ENCODE measurements at places on chromosomes 16 and 17. TPM values are rescaled to one million over a fixed set of nuclear protein-coding genes. Genes with fewer than 3 reads are reported as not detected.

GRCh38 chr17:72950242-72950931 lies 142.1 kb downstream of the SLC39A11 start:
- no peak for DNase-seq

The RHBDL3 gene
- total RNA-seq = 3.4 TPM

The GAST gene
- not detected for total RNA-seq

GRCh38 chr17:43212641-43213490 lies 1.2 kb downstream of the TMEM106A start:
- no peak for DNase-seq

DNA sequence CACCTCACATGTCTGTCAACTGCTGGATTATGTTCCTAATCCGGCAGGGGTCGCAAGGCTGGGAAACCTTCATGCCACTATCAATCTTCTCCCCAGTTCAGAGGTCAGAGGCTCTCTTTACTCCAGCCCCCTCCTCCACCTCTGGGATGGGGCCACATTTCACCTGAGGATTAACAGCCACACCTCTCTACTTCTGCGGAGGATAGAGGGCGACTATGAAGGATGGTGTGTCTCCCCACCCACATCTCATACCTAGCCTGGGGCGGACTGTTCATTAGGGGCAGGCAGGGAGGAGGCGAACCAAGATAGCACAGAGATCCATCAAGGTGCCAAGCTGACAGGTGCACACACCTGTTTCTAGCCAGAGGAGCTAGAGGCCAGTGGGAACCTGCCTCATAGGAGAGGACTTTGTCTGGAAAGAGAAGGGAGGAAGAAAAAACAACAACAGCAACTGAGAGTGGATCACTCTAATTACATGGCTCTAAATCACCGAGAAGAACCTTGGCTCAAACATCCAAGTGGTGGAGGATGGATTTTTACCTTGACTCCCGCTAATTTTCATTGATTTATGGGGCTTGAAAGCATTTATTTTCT lies 41.9 kb upstream of the SKAP1 start:
- no peak for DNase-seq

The LRRC45 gene
- 5.3 TPM for total RNA-seq

- DNase-seq = no peak
Observed at GRCh38 chr17:65193716-65194293, 56.6 kb downstream of the RGS9 start.

- peak; percentile 96 for DNase-seq
Observed at GRCh38 chr17:7915611-7916384, at the start of gene RNF227. Gene RNF227 (minus strand): TSS chr17:7916289. CDS start chr17:7916195, 94 bp downstream.

DNA sequence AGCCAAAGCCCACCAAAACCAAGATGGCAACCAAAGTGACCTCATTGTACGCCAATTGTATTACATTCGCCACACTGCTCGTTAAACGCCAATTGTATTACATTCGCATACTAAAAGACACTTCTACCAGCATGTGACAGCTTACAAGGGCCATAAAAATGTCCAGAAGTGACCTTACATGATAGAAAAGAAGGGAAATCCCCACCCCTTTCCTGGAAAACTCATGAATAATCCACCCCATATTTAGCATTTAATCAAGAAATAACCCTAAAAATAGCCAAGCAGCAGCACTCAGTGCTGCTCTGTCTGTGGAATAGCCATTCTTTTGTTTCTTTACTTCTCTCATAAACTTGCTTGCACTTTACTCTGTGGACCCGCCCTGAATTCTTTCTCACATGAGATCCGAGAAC lies 25.7 kb downstream of the PSMD7 start:
- no peak for DNase-seq

The PMP22 gene
- total RNA-seq = 198 TPM

DNA sequence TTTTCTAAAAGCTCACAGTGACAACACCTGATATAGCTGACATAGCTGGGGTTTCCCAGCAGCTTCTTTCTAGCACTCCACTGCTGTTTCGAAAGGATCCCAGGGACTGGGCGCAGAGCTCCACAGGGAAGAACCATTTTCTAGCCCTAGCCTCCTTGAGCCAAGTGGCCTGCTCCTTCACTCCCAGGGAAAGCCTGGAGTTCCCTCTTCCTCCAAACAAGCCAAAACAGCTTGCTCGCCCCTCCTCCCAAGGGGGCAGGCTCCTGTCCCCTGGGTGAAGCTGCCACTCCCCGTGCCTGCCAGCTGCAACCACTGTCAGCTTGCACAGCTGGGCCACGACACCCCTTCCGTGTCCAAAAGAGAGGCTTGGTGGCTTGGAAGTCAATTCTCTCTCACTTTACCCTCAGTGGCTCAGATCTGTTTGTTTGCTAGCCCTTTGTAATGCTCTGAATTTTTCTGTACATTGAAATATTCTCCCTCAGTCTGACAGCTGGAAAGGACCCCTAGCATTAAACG lies 59.8 kb downstream of the CYTH1 start:
- peak; percentile 70 for DNase-seq

DNA sequence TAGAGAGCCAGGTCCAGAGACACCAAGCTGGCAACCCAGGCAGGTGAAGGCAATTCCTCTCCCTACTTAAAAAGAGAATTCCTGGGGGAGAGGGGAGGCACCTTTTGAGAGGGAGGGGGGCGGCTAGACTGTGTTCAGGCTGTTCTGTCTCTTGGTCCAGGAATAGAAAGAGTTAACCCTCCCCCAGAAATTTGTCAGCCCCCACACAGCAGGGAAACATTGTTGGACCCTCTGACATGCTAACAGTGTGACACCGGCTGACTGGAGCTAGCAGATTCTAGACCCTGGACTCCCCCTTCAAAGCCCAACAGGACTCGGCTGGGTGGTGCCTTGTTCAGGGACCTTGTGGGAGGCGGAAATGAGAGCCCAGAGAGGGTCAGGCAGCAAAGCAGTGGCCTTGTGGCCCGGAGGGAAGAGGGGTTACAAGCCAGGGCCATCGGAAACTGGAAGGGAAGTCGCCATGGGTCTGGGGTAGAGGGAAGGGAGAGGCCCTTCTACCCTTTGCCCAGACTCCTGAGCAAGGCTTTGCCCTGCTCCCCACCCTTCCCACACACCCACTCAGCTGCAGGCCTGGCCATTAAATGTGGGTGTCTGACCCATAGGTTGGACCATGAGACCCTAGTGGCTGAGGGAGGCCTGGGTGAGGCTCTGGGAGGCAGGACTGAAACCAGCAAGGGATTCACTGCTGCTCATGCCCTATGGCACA lies 44.6 kb downstream of the RAI1 start:
- peak; percentile 63 for DNase-seq

The TBX4 gene
- total RNA-seq = not detected

The CHTF8 gene
- 58.3 TPM for total RNA-seq

The AKAP1 gene
- 226 TPM for total RNA-seq

The CPNE2 gene
- 14.6 TPM for total RNA-seq

The OR4D1 gene
- total RNA-seq = not detected

- DNase-seq = no peak
Observed at GRCh38 chr17:80153004-80153403, 6.1 kb upstream of the EIF4A3 start.

The FOXF1 gene
- 0.05 TPM for total RNA-seq

DNA sequence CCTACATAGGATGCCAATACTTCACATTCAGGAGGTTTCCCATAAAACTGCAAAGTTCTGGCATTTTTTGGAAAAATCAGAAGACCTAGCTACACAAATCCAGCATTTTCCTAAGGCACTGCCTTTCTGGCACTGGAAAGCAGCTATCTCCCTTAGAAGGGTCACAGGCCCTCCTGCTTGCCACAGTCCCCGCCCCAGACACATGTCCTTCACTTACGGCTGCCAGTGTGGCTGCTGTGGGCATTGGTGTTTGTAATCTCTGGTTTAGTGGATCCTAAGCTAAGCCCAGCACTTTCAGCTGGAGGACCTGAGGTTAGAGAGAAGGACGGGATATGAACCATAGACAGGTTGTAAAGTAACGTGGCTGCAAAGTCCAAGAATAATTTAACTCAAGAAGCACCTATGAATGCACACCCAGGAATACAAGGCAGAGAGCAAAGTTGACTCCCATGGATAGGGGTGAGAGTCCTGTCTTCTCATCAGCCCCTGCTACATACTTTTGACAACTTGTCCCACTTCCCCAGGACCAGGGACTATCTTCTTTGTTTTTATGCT lies 100.0 kb downstream of the XYLT1 start:
- DNase-seq = no peak

The FAAP100 gene
- total RNA-seq = 14.8 TPM

DNA sequence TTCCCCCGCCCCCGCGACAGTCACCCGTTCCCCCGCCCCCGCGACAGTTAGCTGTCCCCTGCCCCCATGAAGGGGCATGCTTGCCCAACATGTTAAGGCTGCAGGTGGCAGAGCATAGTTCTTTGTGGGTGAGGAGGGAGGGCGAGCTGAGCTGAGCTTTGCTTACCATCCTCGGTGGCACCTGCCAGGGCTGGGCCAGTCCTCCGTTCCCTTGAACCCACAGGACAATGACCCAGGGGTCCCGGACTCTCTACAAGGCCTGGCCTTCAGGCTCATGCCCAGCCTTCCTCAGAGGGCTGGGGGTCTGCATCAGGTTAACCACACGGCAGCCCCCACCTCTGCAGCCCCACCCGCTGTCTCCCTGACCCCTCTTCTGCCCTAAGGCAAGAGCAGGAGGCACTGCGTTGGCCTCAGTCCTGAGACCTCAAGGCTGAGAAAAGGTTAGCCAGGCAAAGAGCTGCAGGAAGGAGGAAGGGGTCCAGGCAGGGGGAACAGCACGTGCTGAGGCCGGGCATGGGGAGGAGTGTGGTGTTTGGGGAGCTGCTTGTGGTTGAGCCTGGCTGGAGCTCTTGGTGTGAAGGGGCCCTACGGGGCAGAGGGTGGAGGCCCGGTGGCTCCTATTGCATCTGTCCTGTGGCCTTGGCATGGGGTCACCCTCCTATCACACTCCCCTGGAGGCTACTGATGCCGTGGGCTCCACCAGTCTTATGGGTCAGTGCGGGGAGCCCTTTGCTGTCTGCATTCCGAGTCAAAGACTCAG lies 11.4 kb upstream of the DOC2B start:
- DNase-seq = no peak

GRCh38 chr17:4895657-4896331 lies 3.5 kb upstream of the C17orf107 start:
- DNase-seq = no peak

- DNase-seq = no peak
Observed at GRCh38 chr17:74119049-74119580, 84.4 kb upstream of the RPL38 start.

The KRT13 gene
- not detected for total RNA-seq

- no peak for DNase-seq
Observed at GRCh38 chr17:27414271-27414670, 42.0 kb upstream of the KSR1 start.

Data from Right ventricle myocardium inferior (tissue), 1 donor.